ENCODE measurements at places on chromosomes 11 and 22. TPM values are rescaled to one million over a fixed set of nuclear protein-coding genes. Genes with fewer than 3 reads are reported as not detected.
A peak's percentile ranks its signal among the peaks of the same experiment; 100 is the strongest.

The C11orf42 gene
- not detected for total RNA-seq

The APOA4 gene
- total RNA-seq: not detected

The OR4X1 gene
- not detected for total RNA-seq

The OR5W2 gene
- total RNA-seq: not detected

The MED15 gene
- 98.6 TPM for total RNA-seq

The SPI1 gene
- 35.0 TPM for total RNA-seq

The TEX12 gene
- total RNA-seq: 0.54 TPM

The MYOD1 gene
- total RNA-seq: not detected

GRCh38 chr11:122235615-122236014, 119.6 kb upstream of the BLID start:
- H3K27ac ChIP-seq: no peak overlapping the region
- no peaks in the 10 kb centered on the region for H3K27me3 ChIP-seq
- no peaks in the 10 kb centered on the region for H3K36me3 ChIP-seq
- peaks cover 30% of the 10 kb centered on the region for H3K4me1 ChIP-seq
- no peak for DNase-seq

DNA sequence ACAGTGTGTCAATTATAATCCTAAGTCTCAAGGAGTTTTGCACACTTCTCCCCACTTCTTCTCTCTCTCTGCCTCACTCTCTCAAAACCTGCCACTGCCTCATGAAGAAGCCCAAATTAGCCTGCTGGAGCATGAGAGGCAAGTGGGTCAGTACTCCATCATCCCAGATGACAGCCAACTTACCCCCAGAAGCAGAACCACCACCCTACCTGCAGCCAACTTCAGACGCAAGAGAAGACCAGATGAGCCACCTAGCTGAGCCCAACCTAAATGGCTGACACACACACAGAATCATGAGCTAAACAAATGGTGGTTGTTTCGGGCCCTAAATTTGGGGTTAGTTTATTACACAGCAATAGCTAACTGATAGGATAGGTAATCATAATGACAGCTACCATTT, 61.2 kb downstream of the CD82 start:
- no peaks in the 10 kb centered on the region for H3K36me3 ChIP-seq
- no peak for DNase-seq
- H3K27me3 ChIP-seq: no peaks in the 10 kb centered on the region
- H3K4me1 ChIP-seq: peaks cover 14% of the 10 kb centered on the region
- H3K4me3 ChIP-seq: no peak overlapping the region

- H3K27me3 ChIP-seq: no peaks in the 10 kb centered on the region
- DNase-seq: no peak
- H3K4me1 ChIP-seq: peaks cover 18% of the 10 kb centered on the region
- no peak within 1 kb of the TSS for H3K4me3 ChIP-seq
- H3K36me3 ChIP-seq: peaks cover 18% of the 10 kb centered on the region
- H3K27ac ChIP-seq: no peak within 1 kb of the TSS
These were observed at the start of gene GP1BB for GRCh38 chr22:19723232-19723982. TSS of gene GP1BB (plus strand) at chr22:19723539. CDS start at chr22:19723570, 31 bp downstream.

DNA sequence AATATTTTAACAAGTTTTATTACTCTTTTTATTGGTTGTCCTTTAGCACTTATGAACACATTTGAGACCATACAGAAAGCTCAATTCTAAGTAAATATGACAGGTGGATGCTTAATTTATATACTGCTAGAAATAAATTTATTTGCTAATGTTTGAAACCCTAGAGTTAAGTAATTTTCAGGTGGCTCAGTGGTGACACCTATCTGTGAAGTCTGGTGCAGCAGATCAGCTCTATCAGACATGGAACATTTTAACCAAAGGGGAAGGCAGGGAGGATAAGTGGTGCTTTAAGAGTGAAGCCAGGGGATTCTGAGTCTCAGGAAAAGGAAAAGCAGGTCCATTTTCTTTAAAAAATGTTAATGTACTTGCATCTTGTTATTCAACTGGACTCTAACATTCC, 175.8 kb downstream of the DSCAML1 start:
- no peaks in the 10 kb centered on the region for H3K36me3 ChIP-seq
- no peak for DNase-seq
- H3K4me1 ChIP-seq: no peaks in the 10 kb centered on the region
- H3K27me3 ChIP-seq: no peaks in the 10 kb centered on the region
- no peak overlapping the region for H3K27ac ChIP-seq

DNA sequence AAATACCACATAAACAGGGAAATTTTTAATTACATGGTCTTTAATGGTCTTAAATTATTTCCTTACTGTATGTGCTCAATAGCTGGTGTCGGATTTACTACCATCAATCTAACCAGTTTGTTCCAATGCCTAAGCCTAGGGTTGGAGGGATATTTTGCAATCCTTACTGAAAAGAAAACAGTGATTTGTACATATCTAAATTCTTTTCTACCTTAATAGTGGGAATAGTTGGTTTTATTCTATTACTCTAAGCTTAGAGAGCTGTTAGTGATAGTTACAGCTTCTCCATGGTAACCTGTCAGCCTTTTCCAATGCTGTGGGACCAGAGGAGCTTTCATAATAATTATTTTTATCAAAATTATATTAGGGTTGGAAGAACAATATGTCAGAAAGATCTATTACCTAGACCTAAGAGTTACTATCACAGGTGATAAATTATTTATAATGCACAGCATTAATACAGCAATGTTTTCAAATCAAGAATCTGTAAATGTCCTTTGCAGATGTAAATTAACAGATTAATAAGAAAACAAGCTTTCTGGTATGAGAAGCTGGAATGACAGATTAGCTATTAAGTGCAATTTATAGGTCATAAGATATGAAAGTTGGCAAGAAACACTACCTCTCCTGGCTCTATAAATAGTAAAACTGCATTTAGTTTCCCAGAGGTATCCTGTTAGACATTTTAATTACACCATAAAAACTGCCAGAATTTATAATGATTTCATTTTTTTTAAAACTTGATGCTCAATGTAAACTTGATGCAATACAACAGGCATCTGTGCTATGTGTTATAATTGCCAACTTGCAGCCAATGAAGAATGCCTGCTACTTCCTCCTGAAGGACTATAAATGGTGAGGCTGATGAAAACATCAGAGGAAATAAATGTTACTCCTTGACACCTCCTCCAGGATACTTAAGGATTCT, 262.0 kb upstream of the PITPNB start:
- peaks cover 25% of the 10 kb centered on the region for H3K4me1 ChIP-seq
- H3K27ac ChIP-seq: no peak overlapping the region
- H3K4me3 ChIP-seq: no peak overlapping the region
- no peak for DNase-seq
- H3K27me3 ChIP-seq: no peaks in the 10 kb centered on the region

DNA sequence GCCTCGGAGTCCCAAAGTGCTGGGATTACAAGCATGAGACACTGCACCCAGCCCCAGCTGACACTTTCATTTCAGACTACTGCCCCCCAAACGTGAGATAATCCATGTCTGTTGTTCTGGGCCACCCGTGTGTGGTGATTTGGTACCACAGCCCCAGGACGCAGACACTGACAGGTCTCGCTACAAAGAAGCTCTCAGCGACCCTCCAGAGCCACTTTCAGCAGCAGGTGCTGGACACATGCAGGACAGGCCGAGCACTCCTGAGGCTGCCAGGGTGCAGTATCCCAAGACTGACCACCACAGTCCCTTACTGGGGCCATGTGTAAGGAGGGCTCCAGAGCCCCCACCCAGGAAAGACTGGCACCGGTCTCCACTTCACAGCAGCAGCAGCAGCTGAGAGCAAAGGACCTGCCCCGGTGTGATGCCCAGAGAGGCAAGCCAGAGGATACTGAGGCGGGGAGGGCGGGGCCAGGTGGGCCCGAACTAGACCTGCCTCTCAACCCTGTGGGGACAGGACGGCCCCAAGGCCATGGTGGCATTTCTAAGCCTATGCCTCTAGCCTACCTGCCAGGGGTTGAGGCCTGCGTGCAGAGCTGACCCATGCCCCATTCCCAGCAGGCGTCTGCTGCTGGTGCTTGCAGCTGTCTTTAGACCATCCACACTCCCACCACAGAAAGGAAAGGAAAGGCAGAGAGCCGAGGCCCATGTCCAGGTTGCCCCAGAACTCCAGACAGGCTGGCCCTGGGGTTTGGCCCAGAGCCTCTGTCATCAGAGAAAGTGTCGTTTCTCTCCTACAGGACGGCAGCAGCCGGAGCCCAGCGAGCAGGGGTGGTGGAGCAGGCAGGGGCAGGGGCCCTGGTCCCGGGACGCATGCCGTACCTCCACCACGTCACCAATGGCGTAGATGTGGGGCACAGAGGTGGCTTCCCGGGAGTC, 28.0 kb upstream of the GNB1L start:
- H3K36me3 ChIP-seq: peaks cover 9% of the 10 kb centered on the region
- H3K4me3 ChIP-seq: no peak overlapping the region
- peaks cover 20% of the 10 kb centered on the region for H3K4me1 ChIP-seq
- peak; percentile 0 for DNase-seq

- DNase-seq: no peak
- H3K27ac ChIP-seq: no peak overlapping the region
- H3K36me3 ChIP-seq: no peaks in the 10 kb centered on the region
- H3K4me3 ChIP-seq: no peak overlapping the region
These were observed 29.3 kb upstream of the NECTIN1 start for GRCh38 chr11:119758291-119758690.

DNA sequence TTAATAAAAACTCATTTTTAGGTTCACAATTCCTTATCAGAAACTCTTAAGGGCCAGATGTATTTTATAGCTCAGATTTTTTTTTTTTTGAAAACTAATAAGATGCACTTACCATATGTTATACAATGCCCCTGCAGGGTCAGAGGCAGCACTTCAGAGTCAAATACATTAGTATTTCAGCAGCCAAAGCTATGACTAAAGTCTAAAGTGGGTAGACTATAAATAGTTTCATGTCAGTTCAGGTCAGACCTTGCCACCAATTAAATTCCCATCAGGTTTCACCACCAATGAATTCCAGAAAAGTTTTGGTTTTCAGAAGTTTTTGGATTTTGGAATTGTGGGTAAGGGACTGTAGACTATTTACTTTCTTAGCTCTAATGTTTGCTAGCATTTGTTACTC, 75.9 kb downstream of the FAM83F start:
- H3K27me3 ChIP-seq: no peaks in the 10 kb centered on the region
- DNase-seq: no peak
- H3K4me3 ChIP-seq: no peak overlapping the region
- peaks cover 26% of the 10 kb centered on the region for H3K4me1 ChIP-seq
- H3K36me3 ChIP-seq: no peaks in the 10 kb centered on the region

DNA sequence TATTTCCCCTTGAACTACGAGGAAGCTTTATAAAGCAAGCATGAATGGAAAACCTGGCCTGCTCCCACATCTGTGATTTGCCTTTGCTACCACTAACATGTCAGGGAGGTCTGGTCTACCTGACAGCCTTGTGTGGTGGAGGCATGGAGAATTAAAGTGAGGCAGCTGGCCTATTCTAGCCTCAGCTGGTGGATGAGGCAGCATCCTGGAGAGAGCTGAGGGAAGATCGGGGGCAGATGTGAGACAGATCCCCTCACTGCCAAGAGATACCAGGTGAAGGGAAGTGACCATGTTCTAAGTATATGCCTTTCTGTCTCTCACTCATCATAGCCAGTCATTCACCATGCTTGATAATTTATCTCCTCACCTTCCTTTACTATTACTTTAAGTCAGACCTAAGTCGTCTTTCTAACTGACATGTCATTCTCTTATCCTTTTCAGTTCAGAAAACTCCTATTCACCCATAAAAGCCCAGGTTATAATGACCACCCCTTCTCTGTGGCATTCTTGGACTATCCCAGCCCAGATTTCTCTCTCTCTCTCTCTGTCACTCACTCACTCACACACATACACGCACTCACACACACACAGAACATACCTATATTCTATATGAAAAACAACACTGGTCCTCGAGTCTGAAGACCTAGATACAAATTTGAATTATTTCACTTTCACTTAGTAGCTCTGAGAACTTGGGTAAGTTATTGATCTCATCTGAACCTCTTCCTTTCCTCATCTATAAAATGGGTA, 90.7 kb downstream of the CSNK2A3 start:
- H3K36me3 ChIP-seq: no peaks in the 10 kb centered on the region
- DNase-seq: no peak
- H3K27ac ChIP-seq: no peak overlapping the region
- H3K27me3 ChIP-seq: no peaks in the 10 kb centered on the region

GRCh38 chr11:128336203-128336602, 251.2 kb downstream of the ETS1 start:
- H3K27me3 ChIP-seq: no peaks in the 10 kb centered on the region
- no peak overlapping the region for H3K4me3 ChIP-seq
- DNase-seq: no peak
- H3K27ac ChIP-seq: no peak overlapping the region
- H3K36me3 ChIP-seq: no peaks in the 10 kb centered on the region

- H3K27me3 ChIP-seq: no peaks in the 10 kb centered on the region
- H3K36me3 ChIP-seq: peaks cover 76% of the 10 kb centered on the region
- no peak for DNase-seq
These were observed 24.2 kb downstream of the GTPBP1 start for GRCh38 chr22:38729946-38730345.

DNA sequence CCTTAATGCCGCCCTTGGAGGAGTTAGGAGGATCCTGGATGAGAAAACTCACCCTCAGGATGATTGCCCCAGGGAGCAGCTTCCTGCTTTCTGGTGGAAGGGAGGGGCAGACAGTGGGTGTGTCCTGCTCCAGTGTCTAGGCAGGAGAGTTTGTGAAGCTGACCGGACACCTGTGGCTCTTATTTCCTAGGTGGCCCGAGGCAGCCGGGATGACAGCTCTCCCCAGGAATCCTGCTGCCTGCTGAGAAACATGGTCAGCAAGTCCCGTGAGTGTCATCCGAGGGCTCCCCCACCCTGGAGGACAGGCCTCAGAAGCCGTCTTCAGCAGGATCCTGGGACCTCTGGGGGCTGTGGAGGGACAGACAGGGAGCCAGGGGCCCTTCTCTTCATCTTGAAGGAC, 50.4 kb downstream of the ST3GAL4 start:
- no peaks in the 10 kb centered on the region for H3K27me3 ChIP-seq
- H3K4me1 ChIP-seq: peaks cover 3% of the 10 kb centered on the region
- no peak overlapping the region for H3K27ac ChIP-seq
- DNase-seq: no peak
- peaks cover 12% of the 10 kb centered on the region for H3K36me3 ChIP-seq
- no peak overlapping the region for H3K4me3 ChIP-seq

GRCh38 chr22:20486229-20486628, 9.4 kb downstream of the KLHL22 start:
- no peak overlapping the region for H3K27ac ChIP-seq
- H3K4me1 ChIP-seq: no peaks in the 10 kb centered on the region
- peaks cover 4% of the 10 kb centered on the region for H3K36me3 ChIP-seq
- no peak overlapping the region for H3K4me3 ChIP-seq
- H3K27me3 ChIP-seq: no peaks in the 10 kb centered on the region

DNA sequence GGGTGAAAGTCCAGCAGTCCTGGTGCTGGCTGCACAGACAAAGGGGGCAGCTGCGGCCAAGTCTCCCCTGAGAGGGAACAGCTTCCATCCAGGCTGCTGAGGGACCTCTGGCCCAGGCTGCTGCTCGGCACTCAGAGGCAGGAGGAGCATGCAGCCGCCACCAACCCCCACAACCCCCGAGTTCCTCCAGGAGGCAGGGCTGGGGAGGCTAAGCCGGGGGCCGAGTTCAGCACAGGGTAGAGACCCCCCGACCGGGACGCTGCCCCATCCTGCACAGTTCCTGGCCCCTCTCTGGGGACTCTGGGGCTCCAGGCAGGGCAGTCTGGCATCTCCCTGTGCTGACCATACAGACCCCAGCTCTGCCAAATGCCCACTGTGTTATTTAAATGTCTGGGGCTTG, 20.2 kb downstream of the IGSF9B start:
- peaks cover 40% of the 10 kb centered on the region for H3K36me3 ChIP-seq
- no peaks in the 10 kb centered on the region for H3K4me1 ChIP-seq
- no peak overlapping the region for H3K27ac ChIP-seq
- no peaks in the 10 kb centered on the region for H3K27me3 ChIP-seq

- no peak overlapping the region for H3K4me3 ChIP-seq
- H3K4me1 ChIP-seq: peaks cover 58% of the 10 kb centered on the region
- no peak overlapping the region for H3K27ac ChIP-seq
- H3K27me3 ChIP-seq: no peaks in the 10 kb centered on the region
- no peak for DNase-seq
These were observed 3.5 kb downstream of the CD151 start for GRCh38 chr11:836274-836673.

Data from thoracic aorta (tissue), 2 donors.